Anterior cingulate cortex (tissue), 58 donors: ENCODE measurements at places on chromosomes 2 and 18.

- no peak for DNase-seq
These were observed 10.1 kb downstream of the MBOAT2 start for GRCh38 chr2:8993196-8993901.

- DNase-seq = no peak
These were observed 15.8 kb downstream of the CWC22 start for GRCh38 chr2:179991344-179991743.

DNA sequence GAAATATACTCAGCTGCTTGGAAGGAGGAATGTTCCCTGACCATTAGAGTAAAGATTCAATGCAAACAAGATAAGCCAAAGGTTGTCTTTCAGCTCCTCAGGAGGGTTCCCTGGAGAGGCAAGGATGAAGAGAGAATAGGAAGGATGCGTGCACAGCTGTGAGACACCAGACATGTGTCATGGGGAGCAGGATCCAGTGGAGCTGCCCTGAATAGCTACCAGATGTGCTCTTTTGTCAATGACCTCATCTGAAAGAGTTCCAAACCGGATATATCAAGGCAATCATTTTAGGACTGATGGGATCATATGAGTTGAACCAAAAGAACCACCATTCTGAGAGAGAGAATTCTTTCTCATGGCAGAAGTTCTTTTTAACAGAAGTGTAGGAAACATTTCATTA, 490.6 kb downstream of the IRS1 start:
- DNase-seq = no peak

- no peak for DNase-seq
These were observed 4.0 kb downstream of the SPR start for GRCh38 chr2:72891091-72891818.

- no peak for DNase-seq
These were observed 166.0 kb upstream of the FAM98A start for GRCh38 chr2:33765122-33765521.

DNA sequence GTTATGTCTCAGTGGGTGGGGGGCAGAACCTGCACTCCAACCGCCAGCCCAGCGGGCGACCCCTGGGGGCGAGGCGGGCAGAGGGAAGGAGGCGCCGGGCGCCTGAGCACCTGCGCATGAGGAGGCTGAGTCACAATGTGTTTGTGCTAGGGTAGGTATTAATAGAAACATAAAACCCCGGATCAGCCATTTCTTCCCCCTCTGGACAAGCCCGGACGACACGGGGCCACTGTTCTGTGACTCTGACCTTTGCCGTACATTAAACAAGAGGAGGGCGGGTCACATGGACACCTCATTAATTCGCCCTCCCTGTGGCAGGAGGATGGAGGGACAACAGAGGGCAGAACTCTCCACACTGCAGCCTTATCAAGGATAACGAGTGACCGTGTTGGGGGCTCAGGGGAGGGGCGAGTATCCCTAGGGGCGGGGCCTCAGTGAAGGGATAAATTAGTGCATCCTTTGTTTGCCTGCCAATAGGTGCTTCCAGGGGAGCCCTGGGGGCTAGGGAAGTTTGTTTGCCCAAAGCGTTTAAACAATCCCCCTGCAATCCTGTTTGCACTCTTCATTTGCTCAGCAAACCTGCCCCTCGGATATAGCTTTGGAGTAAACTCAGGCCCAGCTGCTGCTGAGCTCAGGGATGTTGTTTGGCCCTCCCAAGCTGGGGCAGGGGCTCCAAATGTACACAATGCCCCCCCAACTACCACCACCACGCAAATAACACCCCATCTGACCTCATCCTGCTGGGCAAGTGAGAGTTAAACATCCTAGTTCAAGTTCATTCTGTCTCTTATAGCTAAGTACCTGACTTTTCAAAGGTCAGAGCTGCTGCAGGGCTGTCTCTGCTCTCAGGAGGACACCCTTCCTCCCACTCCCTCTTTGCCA, 171.2 kb upstream of the GLI2 start:
- no peak for DNase-seq

DNA sequence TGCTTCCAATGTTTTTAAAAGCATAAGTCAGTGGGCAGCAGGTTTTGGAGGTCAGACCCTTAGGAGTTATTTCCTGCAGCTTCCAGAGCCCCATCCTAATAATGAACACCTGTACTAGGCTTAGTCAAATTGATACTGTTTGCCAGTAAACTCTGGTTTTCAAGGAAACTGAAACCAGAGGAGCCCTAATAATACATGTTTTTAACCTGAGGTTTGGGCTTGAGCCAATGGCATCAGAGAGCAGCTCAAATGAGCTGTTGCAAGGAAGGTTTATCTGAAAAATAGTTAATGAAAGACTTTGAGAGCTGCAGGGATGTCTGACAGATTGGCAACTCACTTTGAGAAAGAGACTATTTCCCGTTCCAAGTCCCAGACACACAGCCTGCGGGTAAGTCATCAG, 54.6 kb downstream of the DCC start:
- DNase-seq = no peak
